ENCODE measurements at places on chromosomes 7 and 10. TPM values are rescaled to one million over a fixed set of nuclear protein-coding genes. Genes with fewer than 3 reads are reported as not detected.

The CNOT4 gene
- 8.0 TPM for polyA plus RNA-seq

The HIPK2 gene
- 14.2 TPM for polyA plus RNA-seq

GRCh38 chr10:62614389-62615157, 189.9 kb upstream of the ADO start:
- H3K4me1 ChIP-seq: no peaks in the 10 kb centered on the region
- H3K4me3 ChIP-seq: no peak overlapping the region
- no peaks in the 10 kb centered on the region for H3K27me3 ChIP-seq
- H3K36me3 ChIP-seq: no peaks in the 10 kb centered on the region
- DNase-seq: no peak

- H3K36me3 ChIP-seq: no peaks in the 10 kb centered on the region
- H3K4me1 ChIP-seq: peaks cover 15% of the 10 kb centered on the region
- no peak overlapping the region for H3K4me3 ChIP-seq
- DNase-seq: no peak
Observed at GRCh38 chr10:114714281-114714741, 56.2 kb upstream of the ABLIM1 start.

- no peak for DNase-seq
- H3K4me1 ChIP-seq: no peaks in the 10 kb centered on the region
- H3K27me3 ChIP-seq: no peaks in the 10 kb centered on the region
- no peak overlapping the region for H3K27ac ChIP-seq
- H3K36me3 ChIP-seq: no peaks in the 10 kb centered on the region
Observed at GRCh38 chr7:122046402-122046801, 97.6 kb downstream of the AASS start.

GRCh38 chr7:143205560-143206293, 16.1 kb upstream of the TAS2R40 start:
- H3K27me3 ChIP-seq: peaks cover 30% of the 10 kb centered on the region
- H3K4me3 ChIP-seq: no peak overlapping the region
- no peaks in the 10 kb centered on the region for H3K36me3 ChIP-seq
- H3K4me1 ChIP-seq: no peaks in the 10 kb centered on the region
- no peak overlapping the region for H3K27ac ChIP-seq

The ANKRD30A gene
- polyA plus RNA-seq: not detected

DNA sequence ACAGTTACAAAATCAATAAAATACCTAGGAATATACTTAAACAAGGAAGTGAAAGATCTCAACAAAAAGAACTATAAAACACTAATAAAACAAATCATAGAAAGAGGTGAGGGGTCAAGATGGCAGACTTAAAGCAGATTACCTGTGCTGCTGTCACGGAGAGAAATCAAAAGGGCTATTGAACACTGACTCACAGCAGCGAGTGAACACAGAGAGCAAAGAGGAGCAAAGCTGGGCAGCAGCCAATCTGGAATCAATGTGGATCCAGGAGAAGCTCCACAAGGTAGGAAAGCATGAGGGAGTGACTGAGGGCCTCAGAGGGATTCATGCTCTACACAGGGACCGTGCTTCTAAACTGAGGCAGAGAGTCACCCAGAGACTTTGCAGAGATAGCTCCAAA, 562.0 kb upstream of the SEMA3D start:
- H3K27ac ChIP-seq: no peak overlapping the region
- no peak overlapping the region for H3K4me3 ChIP-seq
- H3K36me3 ChIP-seq: no peaks in the 10 kb centered on the region
- no peak for DNase-seq
- no peaks in the 10 kb centered on the region for H3K4me1 ChIP-seq
- H3K27me3 ChIP-seq: no peaks in the 10 kb centered on the region

Measured in SK-N-SH (cell line).